Nucleus accumbens (tissue), 56 donors: ENCODE measurements at places on chromosomes 2 and 18.

GRCh38 chr2:33001823-33002222 is 55.1 kb downstream of the LTBP1 start:
- no peak for DNase-seq

DNA sequence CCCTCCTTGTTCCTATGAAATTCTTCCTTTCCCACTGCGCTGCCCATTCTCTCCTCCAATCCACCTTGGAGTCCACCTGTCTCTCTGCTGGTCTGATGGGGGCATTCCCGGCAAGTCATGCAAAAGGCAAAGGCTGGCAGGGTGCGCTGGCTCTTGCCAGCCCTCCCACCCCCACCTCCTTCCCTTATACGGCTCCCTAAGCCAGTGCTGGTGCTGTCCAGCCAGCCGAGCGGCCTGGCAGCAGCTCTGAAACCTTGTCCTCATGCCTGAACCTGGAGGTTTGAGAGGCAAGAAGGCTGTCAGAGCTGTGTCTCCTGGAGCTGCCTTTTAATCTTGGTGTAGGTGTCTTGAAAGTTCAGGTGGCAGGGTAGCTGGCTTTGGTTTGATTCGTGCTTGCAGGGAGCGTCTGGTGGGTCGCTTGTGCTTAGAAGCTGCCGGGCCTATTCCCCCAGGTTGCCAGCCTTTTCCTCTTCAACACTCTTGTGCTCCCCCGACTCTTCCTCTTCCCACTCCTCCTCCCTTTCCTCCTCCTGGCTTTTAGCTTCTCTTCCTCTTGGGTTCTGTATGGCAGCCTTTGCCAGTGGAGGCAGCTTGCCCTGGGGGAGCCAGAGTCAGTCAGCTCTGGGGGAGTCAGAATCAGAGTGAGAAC is 748 bp downstream of the LIPG start:
- no peak for DNase-seq

- no peak for DNase-seq
These were observed 95.9 kb downstream of the ZFP36L2 start for GRCh38 chr2:43130548-43130875.

DNA sequence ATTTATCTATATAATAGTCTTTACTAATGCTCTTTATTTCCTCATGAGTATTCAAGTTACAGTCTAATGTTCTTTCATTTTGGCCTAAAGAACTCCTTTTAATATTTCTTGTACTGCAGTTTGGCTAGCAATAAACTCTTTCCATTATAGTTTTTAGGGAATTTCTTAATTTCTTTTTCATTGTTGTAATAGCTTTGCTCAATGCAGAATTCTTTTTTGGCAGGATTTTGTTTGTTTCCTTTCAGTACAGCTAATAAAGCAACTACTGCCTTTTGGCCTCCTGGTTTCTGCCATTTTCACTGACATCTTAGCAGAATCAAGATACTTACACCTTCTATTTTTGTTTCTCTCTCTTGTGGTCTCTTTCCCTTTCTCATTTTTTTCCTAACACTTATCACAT is 390.4 kb upstream of the RGPD4 start:
- DNase-seq, result no peak

- DNase-seq, result no peak
These were observed 1.5 kb downstream of the TTC21B start for GRCh38 chr2:165952085-165952484.

DNA sequence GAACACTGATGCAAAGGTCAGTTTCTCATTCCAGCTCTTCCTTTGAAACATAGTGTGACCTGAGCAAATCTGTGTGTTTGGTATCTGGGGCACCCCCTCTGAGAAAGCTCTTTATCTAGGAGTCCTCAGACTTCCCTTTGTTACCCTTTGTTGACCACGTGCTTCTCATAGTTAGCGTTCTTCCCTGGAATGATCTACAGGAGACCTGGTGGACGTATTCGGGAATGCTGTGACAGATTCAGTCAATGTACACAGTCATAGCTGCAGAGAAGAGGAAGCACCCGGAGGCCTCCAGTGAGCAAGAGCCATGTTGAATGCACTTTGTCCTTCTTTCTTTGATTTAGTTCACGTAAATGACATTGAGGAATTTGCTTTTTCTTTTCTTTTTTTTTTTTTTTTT is 10.7 kb upstream of the CHMP1B start:
- no peak for DNase-seq

DNA sequence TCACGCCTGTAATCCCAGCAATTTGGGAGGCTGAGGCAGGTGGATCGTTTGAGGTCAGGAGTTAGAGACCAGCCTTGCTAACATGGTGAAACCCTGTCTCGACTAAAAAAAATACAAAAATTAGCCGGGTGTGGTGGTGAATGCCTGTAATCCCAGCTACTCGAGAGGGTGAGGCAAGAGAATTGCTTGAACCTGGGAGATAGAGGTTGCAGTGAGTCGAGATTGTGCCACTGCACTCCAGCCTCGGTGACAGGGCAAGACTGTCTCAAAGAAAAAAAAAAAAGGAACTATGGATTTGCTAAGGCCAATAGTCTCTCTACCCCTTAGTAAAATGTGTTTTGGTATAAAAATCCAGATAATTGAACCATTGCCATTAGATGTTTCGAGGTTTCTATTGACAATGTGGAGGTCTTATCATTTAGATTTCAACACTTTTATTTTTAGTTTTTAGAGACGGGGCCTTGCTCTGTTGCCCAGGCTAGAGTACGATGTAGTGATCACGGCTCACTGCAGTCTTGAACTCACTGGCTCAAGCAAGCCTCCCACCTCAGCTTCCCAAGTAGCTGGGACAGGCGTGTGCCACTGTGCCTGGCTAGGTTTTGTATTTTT is 1.1 kb upstream of the TXNDC2 start:
- DNase-seq, result no peak

GRCh38 chr2:1727101-1727771 is 17.1 kb downstream of the PXDN start:
- DNase-seq, result no peak

- DNase-seq, result no peak
These were observed 38.1 kb downstream of the ST8SIA5 start for GRCh38 chr18:46718501-46719341.

DNA sequence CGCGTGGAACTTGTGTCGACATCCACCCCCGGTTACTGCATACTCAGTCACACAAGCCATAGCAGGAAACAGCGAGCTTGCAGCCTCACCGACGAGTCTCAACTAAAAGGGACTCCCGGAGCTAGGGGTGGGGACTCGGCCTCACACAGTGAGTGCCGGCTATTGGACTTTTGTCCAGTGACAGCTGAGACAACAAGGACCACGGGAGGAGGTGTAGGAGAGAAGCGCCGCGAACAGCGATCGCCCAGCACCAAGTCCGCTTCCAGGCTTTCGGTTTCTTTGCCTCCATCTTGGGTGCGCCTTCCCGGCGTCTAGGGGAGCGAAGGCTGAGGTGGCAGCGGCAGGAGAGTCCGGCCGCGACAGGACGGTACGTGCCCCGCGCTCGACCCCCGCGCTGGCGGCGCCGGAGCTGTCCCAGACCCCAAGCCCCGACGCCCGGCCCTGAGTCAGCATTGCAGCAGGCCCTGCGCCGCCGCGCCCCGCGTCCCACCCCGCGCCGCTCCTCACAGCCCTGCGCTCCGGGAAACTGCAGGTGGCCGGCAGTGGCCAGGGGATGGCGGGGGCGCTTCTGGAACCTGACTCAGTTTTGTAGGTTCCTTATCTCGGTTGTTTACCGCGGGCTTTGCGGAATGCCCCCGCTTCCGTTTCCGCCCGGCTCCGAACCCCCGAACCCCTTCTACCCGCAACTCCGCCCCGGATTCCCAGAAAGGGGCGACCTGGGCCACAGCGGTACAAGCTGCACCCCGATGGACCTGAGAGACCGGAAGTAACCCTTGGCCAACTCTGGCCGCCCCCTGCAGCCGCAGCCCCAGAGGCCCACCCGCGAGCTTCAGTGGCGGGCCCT is at the start of gene CFLAR:
Gene CFLAR, plus strand, starts transcription at position 50 of the 844 bp plus-strand sequence. CDS start 13,702 bp downstream, outside the sequence.
- DNase-seq, result peak; percentile 84

DNA sequence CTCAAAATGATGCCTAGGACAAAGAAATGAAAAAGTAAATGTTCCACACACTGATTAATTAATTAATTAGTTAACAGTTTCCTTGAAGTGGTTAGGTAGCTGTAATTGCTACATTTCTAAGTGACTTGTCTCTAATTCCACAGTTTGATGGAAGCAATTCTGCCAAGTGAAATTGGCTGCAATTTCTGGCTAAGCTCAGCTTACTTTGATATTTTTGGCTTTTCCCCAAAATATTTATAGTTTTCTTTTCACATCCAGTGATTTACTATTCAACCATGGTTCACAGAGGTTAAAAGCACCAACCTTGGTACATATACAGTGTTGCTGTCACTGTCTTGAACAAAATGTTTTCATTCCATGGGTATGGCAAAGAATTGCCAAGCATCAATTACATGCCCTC is 459.5 kb upstream of the CDH20 start:
- DNase-seq, result no peak

GRCh38 chr2:216520112-216520511 is 21.5 kb downstream of the RPL37A start:
- DNase-seq, result no peak

DNA sequence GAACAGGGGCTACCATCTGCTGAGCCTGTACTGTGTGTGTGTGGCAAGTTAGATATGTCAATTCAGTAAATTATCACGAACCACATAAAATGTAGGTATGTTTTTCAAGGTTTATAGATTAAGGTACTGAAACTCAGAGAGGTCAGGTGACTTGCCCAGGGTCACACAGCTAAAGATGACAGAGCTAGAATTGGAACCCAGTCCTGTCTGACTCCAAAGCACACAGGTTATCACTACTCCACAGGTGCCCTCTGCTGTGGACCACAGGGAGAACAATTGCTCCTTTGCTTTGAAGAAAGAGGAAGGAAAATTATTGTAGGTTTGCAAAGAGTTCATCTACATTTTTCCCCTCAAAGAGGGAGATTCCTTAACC is 229.7 kb upstream of the AGAP1 start:
- no peak for DNase-seq
